Activated CD4-positive, CD25-positive, alpha-beta regulatory T cell treated with anti-CD3 and anti-CD28 coated beads, Interleukin-2, amount 50 U/mL, for 24 hours (primary cell): ENCODE measurements at places on chromosomes 2 and 18.

GRCh38 chr2:223053484-223054192 is 1.6 kb downstream of the KCNE4 start:
- ATAC-seq: no peak

DNA sequence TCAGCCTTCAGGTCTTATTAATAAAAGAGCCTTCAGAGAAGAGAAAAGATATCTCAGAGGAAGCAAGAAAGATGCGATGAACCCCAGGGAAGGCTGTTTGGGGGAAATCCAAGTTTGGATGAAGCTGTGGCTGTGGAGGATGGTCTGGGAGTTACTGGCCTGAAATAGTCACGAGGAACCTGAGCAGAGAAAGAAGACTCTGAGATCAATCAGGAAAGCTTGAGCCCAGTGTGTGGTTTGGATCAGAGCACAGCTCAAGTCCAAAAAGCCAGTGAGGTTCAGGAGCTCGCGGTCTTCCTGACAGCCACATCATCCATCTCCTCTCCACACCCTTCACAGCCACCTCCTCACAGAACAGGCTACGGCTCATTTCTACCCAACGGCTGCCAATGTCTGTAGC is 87.4 kb upstream of the SERPINE2 start:
- no peak for ATAC-seq

GRCh38 chr2:134268265-134268664 is 14.4 kb downstream of the MGAT5 start:
- ATAC-seq: no peak

- ATAC-seq: no peak
Measured at GRCh38 chr2:45825001-45825651, 173.7 kb downstream of the PRKCE start.

- ATAC-seq: no peak
Measured at GRCh38 chr2:74944987-74945787, 13.3 kb upstream of the POLE4 start.
